ENCODE measurements at places on chromosomes 6 and 20.

GRCh38 chr20:47464380-47465101, 37.1 kb upstream of the NCOA3 start:
- DNase-seq, result no peak

DNA sequence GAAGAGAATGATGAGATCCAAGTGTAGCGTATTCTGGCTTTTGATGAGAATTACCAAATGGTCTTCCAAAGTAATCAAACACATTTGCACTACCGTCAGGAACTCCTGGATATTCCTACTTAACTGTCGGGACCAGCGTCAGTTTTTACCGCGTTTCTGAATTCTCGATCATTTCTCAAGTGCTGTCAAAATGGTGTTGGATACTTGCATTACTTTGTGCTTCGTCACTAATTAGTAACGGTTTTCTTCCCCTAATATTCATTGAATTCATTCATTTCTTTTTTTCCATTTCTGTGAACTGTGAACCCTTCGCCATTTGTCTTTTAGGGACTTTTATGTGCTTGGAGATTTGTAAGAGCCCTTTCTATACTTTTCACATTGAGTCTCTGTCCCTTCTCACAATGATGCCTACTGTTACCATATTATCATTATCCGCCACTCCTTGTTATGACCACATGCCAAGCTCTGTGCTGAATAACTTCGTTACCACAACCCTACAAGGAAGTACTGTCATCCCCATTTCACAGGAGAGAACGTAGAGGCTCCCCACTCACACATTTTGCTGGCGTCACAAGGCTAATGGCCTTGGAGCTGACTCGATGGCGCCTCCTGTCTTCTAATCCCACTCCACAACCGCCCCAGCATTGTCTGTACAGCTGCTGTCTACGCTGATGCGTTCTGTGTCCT, 74.2 kb upstream of the QKI start:
- DNase-seq, result no peak

GRCh38 chr20:7758406-7758805, 181.9 kb downstream of the HAO1 start:
- DNase-seq, result no peak

DNA sequence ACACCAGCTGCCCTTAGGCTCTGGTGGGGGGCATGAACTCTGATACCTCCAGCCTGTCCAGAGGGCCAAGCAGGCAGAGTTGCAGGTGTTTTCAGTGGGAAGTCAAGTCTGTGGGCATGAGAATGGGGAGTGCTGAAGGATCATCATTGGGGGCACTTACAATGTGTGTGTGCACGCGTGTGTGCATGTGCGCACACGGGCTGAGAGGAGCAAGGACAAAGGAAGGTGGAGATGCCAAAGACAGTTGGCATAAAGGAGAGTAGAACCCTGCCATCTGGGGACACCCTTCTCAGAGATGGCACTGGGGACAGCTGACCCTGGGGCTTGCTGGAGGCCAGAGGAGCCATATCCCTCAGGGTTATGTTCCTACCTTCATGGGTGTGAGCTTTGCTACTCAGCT, 408.4 kb upstream of the CHD6 start:
- DNase-seq, result no peak

GRCh38 chr6:167648501-167649278, 178.0 kb upstream of the AFDN start:
- no peak for DNase-seq

- DNase-seq, result no peak
These were observed at the start of gene TUBB1 for GRCh38 chr20:59019217-59019616. Gene TUBB1 (plus strand): TSS chr20:59019429. CDS start chr20:59019523, 94 bp downstream.

DNA sequence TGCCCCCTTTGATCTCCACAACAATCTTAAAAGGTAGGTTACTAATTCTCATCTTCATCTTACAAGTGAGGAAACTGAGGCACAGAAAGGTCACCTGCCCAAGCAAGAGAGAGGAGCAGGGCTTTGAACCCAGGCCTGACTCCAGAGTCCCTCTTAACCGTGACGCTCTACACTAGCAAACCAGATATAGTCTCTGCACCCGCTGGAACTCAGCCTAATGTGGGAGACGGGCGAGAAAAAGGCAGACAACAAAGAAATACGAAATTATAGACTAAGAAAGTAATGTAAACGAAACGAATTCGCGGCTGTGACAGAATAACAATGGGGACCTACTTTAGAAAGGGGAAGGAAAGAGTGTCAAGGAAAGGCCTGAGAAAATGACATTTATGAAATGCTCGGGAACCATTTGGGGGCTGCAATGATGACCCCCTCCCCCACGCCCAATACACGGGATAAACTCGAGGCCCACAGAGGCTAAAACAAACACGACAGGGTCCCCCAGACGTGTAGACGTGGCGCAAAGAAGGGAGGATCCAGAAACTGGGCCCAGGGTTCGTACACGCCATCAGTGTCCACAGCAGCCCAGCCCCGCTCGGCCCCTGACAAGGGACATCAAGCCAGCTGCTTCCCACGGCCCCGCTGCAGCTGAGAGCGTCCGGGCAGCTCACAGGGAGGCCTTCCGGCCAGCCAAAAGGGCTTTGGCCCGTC, 637 bp downstream of the TRPC4AP start:
- no peak for DNase-seq

DNA sequence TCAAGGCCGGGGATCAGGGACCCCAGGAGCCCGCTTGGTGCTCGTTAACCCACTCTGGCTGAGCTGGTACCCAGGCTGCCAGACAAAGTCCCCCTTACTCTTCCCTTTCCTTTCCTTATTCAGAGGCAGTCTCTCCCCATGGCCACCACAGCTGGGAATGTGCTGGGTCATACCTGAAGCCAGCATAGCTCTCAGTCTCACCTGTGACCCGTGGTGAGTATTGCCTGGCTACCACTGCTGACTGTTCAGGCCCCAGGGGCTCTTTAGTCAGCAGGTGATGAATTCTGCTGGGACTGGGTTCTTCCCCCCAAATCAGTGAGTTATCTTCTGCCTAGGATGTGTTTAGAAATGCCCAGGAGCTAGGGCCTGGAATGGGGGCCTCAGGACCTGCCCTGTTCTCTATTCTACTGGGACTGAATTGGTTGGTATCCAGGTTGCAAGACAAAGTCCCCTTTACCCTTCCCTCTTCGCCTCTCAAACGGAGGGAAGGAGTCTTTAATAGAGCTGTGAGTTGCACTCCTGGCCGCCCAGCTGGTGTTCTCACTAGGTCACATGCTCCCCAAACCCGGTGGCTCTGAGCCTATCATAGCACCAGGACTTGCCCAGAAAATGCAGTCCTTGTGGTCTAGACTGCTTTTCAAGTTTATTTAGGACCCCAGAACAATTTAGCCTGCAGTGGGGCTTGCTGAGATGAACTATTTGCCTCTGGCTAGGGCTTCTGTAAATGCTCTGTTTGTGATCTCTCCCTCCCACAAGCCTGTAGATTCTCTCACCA, 64.6 kb downstream of the MYO6 start:
- DNase-seq, result no peak

GRCh38 chr20:13995086-13995665, at the start of gene MACROD2:
Gene MACROD2 (plus strand): TSS chr20:13995516.
- peak; percentile 55 for DNase-seq

- no peak for DNase-seq
These were observed 16.4 kb downstream of the SPTLC3 start for GRCh38 chr20:13025181-13025580.

GRCh38 chr6:151004383-151005024, 139.0 kb downstream of the MTHFD1L start:
- peak; percentile 83 for DNase-seq

DNA sequence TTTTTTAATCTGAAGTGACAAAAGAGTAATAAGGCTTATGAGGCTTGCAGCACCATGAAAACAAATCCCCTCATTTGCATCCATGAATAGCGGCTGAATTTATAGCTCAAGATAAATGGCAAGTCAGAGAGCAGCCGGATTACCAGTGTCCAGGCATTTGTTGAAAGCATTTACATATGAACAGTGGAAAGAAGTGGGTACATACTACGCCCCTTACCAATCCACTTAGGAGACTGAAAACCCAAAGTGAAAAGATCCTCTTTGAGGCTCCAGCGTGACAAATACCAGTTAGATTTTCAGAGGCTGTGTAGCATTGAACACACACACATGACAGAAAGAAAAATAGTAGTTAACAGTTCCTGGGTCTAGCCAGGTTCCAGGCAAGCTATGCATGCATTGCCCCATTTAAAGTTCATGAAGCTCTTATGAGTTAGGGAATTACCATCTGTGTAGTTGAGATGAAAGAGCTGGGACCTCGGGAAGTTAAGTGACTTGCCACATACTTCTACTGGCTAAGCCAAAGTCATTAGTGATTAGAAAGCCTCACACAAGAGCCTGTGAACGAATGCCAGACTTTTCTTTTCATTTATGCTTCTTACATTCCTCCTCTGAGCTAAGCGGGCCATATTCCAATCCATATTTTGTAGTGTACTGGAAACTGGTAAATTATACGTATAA, 28.3 kb upstream of the NHSL1 start:
- DNase-seq, result no peak

GRCh38 chr6:42396720-42397119, 55.0 kb downstream of the TRERF1 start:
- DNase-seq, result no peak

DNA sequence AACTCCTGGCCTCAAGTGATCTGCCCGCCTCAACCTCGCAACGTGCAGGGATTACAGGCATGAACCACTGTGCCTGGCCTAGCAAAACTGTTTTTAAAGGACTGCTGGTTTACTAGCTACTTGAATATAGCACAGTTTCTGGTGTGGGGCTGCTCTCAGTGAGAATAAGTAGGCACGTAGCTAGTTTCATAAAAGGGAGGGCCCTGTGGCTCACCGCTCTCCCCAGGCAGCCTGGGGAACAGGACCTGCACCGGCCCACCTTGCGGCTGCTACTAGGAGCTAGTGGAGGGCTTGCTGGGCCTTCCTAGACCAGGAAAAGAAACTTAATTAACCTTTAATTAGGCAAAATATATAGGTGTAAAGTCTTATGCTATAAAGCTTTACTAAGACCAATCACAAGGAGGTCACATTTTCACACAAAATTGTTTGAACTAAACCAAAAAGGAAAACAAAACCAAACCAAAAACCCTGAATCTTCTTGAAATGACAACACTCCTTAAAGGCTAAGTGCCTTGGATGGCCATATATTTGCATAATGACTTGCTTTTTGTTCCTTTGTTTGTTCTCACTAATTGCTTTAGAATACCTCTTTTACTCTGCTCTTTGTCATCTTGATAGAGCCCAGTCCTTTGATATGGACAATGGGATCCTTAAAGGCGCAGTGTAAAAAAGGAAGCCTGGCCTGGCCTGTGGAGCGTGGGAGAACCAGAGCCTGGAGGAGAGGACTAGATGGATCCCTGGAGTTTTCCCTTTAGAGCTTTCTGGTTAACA, 69.5 kb upstream of the SAMD5 start:
- DNase-seq, result peak; percentile 12

DNA sequence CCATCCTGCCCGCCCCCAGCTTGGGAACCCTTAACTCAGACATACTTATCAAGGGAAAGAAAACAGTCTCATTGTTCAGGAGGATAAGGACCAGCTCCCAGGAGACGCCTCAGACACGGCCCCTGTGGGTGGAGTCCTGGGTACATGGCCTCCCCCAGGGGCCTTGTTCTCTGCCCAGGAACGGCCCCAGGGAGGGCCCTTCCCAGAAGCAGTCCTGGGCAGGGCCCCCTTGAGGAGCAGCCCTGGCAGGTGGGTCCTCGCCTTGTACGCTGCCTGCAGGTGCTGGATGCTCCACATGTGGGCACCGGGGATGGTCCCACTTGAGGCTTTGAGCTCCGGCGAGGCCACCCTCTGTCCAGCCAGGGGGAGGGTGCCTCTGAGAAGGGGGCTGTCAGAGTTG, 4.5 kb upstream of the GATA5 start:
- no peak for DNase-seq

GRCh38 chr20:50129662-50130355, 16.9 kb upstream of the UBE2V1 start:
- DNase-seq, result no peak

- DNase-seq, result peak; percentile 76
These were observed 31.8 kb downstream of the PSMB9 start for GRCh38 chr6:32885698-32886286.

- DNase-seq, result no peak
These were observed 56.5 kb downstream of the QRSL1 start for GRCh38 chr6:106685833-106686232.

GRCh38 chr6:109379711-109380110, 2.6 kb downstream of the CD164 start:
- DNase-seq, result no peak

GRCh38 chr6:157460182-157460999, 79.4 kb downstream of the ZDHHC14 start:
- no peak for DNase-seq

- no peak for DNase-seq
These were observed 29.7 kb downstream of the AKAP12 start for GRCh38 chr6:151269321-151269995.

DNA sequence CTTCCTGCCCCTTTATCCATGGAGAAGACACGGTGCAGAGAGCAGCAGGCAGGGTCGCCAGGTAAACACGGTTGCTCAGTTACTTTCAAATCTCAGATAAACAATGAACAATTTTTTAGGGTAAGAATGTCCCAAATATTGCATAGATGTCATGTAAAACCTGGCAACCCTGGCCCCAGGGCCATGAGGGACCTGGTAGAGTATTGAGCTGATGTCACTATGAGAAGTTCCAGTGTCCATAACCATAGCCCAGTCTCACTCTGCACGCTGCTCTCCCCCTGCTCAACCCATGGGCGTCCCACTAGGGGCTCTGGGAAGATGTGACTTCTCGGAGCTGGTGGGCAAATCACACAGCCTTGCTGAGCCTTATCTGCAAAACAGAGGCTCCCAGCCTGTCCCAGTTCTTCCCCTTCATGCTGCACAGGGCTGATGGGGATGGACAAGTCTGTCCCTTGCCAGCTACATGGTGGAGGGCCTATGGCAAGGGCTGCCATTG, 71.3 kb upstream of the TOP1 start:
- DNase-seq, result no peak

- no peak for DNase-seq
These were observed 12.9 kb upstream of the SLC9A8 start for GRCh38 chr20:49799698-49800097.

DNA sequence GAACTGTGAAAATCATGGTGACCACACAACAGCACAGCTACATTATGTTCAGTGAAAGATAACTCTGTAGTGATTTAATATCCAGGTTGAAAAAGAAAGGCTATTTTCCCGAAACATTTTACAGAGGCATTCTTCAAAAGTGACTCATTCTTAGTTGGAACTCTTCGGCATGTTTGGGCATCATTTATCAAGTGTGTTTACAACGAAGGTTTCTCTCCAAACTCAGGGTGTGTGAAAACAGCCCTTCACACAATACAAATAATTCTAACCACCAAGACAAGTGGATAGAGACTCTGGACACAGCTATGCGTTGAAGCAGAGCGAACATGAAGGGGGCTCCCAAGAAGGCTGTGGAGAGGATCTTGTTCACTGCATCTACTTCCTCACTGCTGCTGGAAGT, 57.6 kb downstream of the CBLN4 start:
- no peak for DNase-seq

Measured in activated CD4-positive, alpha-beta T cell treated with anti-CD3 and anti-CD28 coated beads, Interleukin-10, Interleukin-2, amounts not matched to agents 100 ng/mL and 50 ng/mL, durations not matched to agents 16 hours and 8 hours (primary cell).